Smooth muscle cell of the umbilical artery (primary cell): ENCODE measurements at places on chromosomes 7 and 10. TPM values are rescaled to one million over a fixed set of nuclear protein-coding genes. Genes with fewer than 3 reads are reported as not detected.

The GRM3 gene
- not detected in 2 replicates for total RNA-seq

The PSPH gene
- 66.0 and 132 TPM in 2 replicates for total RNA-seq

The GIMAP4 gene
- 0.23 and 0.59 TPM in 2 replicates for total RNA-seq

The CRHR2 gene
- not detected in 2 replicates for total RNA-seq

The CNPY4 gene
- 33.4 and 61.5 TPM in 2 replicates for total RNA-seq

The INSYN2A gene
- 0.30 and 0.78 TPM in 2 replicates for total RNA-seq

The LEP gene
- not detected in 2 replicates for total RNA-seq

The HTR5A gene
- total RNA-seq: not detected in 2 replicates

The NRF1 gene
- total RNA-seq: 9.8 and 14.3 TPM in 2 replicates

The PLXNA4 gene
- 2.4 and 6.5 TPM in 2 replicates for total RNA-seq

The NKX1-2 gene
- total RNA-seq: not detected in 2 replicates

The CYP26C1 gene
- total RNA-seq: 0.09 TPM in 1 of 2 replicates, not detected in the other

The AGBL3 gene
- 0.89 and 0.97 TPM in 2 replicates for total RNA-seq

The CASTOR2 gene
- total RNA-seq: 5.6 and 12.2 TPM in 2 replicates
